MCF 10A (cell line): ENCODE measurements at places on chromosomes 3 and 15.

DNA sequence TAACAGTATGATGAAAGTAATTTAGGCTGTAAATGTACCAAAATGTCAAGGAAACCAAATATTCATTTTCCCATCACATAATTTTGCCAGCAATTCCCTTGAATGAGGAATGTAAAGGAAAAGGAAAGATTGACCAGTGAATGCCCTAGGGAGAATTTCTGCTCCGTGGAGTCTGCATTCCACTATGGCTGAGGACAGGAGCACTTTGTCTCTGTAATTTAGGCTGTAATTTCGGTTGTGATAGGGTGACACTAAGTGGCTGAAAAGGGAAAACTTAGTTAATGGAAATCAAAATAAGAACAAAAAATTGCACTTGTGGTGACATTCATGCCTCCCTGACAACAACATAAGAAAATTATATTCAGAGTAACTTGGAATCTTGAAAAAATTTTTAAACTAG, 8.3 kb upstream of the TMEM207 start:
- peak; percentile 2 for DNase-seq

DNA sequence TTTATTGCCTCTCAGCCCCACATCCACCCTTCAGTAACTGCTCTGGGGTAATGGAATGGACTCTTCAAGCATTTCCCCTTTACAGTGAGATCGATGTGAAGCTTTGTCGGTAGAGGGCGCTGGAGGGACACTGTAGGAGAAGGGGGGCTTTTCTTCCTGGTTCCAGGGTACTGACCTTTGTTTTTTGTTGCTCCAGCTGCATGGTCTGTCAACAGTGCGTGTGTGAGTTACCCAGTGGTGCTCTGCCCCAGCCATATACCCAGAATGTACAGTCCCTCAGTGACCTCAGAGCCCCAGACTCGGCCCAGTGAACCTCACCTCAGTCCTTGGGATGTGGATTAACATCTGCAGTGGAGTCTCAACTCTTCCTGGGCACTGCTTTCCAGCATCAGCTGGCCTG, 180.3 kb upstream of the TSC22D2 start:
- peak; percentile 74 for DNase-seq

DNA sequence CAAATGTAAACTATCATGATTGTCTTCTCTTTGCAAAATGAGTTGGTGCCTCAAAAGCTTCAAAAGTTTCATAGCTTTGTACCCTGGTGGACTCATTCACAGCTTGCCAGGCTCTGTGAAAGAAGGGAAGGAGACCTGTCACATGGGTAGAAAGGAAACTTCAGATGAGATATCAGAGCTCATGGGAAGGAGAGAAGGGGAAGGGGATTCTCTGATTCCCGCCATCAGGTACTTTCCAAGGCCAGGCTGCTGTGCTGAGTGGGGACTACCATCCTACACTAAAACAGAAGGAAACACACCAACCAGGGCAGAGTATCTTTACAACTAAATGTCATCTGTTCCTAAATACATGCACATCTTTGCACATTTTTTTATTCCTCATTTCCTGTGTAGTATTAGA, 9.2 kb downstream of the ILDR1 start:
- DNase-seq, result no peak

DNA sequence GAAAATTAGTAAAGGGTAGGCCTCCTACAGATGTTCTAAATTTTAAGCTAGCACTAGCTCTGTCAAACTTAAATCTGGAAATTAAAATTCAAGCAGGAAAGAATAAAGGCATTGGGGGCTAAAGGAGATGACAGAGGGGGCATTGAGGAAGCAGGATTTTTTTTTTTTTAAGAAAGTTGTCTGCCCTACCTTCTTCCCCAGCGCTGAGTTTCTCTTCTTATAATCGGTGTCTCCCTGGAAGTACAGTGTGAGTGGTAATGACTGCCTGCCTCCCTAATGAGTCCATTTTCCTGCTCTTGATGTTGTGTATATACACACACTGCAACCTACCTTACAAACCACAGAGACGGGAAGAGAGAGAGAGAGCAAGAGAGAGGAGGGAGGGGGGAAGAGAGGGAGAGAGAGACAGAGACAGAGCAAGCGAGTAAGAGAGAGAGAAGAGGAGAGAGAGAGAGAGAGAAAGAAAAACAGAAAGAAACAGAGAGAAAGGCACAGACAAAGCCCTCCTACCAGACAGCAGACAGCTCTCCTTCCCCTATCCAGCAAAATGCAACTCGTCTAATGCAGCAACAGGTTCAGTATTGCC, 47.0 kb downstream of the ZBTB20 start:
- DNase-seq, result peak; percentile 42

DNA sequence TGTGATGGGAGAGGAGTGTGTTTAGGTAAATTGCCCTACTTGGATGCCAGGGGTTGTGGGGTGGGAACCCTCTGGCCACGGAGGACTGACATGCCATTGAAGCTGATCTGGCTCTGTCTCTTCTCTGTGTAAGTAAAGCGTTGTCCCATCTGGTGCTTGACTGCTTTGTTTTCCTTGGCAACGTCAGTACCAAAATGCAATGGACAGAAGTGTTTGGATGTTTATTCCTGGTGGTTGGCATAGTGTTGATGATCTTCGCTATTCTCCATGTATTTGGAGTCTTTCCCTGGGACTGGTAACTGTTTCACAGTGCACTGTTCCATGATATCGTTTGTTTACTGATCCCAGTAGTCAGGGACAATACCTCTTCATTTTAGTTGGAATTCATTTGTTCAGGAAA, 130.5 kb upstream of the MCTP2 start:
- no peak for DNase-seq
